Endodermal cell (in vitro differentiated cells): ENCODE measurements at places on chromosomes 2 and 18.

DNA sequence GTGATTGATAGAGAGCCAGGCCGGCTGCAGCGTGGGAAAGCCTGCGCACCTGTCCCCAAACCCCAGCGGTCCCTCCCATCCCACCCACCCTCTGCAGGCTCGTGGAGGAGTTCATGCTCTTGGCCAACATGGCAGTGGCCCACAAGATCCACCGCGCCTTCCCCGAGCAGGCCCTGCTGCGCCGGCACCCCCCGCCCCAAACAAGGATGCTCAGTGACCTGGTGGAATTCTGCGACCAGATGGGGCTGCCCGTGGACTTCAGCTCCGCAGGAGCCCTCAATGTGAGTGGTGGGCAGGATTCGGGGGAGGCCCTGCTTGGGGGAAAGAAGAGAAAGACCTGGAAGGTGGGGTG lies 48.9 kb upstream of the ALPP start:
- DNase-seq: no peak

GRCh38 chr2:18432999-18433398 lies 127.5 kb downstream of the RDH14 start:
- DNase-seq: peak; percentile 63

DNA sequence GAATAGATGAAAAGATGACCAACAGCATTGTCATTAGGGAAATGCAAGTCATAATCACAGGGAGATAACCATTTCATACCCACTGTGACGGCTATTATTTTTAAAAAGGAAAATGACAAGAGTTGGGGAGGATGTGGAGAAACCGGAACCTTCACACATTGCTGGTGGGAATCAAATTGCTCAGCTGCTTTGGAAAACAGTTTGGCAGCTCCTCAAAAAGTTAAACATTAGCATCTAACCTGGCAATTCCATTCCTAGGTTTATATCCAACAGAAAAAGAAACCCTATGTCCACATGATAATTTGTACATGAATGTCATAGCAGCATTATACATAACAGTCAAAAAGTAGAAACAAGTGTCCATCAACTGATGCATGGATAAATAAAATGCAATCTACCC lies 58.2 kb downstream of the KCNG3 start:
- no peak for DNase-seq

DNA sequence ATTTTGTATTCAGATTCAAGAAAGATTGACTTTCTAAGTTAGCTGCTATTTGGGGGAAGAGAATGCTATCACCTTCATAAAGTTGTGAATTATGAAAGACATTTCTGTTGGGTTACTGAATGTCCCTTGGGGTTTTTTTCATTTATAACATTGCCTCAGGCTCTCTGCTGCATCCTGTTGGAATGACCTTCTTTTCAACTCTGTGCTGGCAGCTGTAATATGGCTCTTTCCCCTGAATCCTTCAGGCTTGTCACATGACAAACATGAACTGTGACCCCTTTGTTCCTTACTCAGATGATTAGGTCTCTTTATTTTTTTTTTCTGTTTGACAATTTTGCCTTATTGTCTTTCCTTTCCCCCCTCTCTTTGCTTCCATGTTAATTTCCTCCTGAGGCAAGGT lies 159.8 kb downstream of the TAF4B start:
- no peak for DNase-seq

GRCh38 chr2:166802475-166802874 lies 85.8 kb upstream of the XIRP2 start:
- no peak for DNase-seq

GRCh38 chr2:118687698-118688097 lies 159.8 kb downstream of the EN1 start:
- no peak for DNase-seq

DNA sequence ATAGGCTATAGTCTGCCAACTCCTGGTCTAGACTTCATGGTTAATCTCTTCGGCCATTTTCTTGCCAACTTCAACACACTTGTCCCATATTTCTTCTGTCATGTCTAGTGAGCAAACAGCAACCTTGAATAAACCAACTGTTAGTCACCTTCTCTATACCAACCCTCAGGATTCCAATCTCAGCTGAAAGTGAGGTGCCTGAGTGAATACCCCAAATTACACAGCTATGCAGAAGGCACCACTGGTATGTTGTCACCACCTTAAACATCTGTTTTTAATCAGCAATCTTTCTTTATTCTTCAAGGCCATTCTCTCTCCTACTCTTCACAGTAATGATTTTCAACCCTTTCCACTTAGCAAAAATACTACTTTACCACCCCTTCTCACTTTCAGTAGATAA lies 39.3 kb downstream of the THOC1 start:
- no peak for DNase-seq

GRCh38 chr2:45932278-45932975 lies 281.0 kb downstream of the PRKCE start:
- no peak for DNase-seq

DNA sequence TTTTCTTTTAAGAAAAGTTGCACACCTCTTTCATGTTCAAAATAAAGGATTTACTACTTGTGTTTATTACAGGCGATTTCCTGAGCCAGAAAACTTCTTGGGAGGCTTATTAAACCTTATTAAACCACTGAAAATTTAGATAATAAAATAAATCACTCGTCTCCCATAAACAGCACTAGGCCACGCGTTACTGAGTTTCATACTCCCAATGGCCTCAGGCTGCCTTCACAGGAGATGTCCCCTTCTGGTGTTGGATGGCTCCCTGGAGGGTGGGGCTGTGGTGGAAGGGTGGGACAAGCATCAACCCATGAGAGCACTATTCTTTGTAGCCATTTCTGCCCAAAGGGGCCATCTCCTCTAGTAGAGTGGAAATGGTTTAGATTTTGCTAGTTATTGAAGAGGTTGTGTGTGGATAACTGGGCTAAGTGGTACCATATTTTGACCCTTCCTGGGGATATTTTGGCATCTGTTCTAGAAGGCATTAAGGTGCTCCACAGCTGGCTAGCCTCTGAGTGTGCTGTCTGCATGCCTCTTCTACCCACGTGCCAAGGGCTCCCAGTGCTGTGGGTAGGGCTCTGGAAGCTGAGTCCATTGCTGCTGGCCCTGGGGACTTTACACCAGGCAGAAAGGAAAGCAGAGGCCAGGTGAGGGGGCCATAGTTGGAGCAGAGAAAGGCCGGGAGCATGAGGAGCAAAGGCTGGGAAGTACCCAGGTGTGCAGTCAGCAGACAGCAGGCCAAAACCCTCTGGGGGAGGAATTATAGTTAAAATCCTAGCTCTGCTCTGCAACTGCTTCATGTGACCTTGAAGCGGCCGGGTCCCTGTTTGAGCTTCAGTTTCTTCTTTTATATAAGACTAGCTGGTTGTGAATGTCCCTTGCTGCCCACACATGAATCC lies 121.7 kb upstream of the SMAD2 start:
- no peak for DNase-seq

GRCh38 chr18:51513517-51513916 lies 316.0 kb upstream of the MEX3C start:
- no peak for DNase-seq

GRCh38 chr18:74982946-74983635 lies 225.8 kb downstream of the PTGR3 start:
- DNase-seq: no peak

DNA sequence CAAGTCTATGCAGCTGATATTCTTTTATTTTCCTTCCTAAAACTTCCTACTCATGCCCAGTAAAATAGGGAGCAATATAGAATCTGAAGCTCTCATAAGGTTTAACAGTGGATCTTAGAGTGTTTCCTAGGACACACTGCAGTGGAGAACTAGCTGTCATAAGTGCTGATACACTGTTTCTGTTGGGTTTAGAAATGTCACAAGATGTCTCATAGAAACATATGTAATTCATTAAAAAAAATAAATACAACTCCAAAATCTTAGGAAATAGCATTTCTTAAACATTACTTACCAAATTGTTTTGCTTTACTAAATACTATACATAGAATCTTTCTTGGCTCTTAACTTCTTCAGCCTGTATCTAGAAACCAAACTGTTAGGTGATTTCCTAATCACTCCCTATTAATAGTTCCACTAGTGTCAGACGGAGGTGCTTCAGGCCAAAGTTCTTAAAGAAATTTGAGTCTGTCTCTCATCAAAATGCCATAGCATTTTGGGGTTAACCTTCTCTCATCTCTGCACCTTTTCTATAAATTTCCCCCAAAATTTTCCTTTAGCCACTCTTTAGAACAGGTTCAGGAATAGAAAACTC lies 93.7 kb downstream of the CERKL start:
- no peak for DNase-seq

DNA sequence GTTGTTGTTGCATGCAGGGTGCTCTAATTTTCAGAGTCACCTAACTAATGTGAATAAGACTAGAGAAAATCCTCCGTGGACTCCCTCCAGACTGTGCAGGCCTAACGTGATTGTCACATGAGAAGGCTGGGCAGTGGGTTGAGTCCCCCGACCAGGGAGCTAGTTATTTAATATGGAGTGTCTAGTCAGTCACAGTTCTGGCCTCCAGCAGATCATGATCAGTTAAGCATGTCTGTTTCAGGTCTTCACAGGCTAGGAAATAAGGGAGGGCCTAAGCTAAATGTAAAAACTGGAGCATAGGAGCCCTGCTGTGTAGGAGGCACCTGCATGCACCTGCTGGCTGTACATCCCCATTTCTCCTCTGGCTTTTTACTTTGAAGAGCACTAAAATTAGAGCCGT lies 86.8 kb downstream of the PRPF40A start:
- DNase-seq: no peak

DNA sequence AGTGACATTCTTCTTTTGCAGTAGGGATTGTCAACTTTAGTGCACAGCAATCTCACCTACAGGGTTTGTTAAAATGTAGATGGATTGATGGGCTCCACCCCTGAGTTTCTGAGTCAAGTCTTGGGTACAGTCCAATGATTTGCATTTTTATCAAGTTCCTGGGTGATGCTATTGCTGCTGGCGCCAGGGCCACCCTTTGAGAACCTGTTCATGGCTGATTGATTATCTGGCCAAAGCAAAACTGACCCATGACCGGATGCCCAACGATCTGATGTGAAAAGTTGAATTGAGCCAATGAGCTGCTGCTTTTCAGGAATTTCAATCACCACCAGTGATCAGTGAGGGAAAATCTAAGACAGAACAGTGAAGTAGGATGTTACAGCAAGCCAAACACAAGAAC lies 675.3 kb downstream of the TMEM182 start:
- no peak for DNase-seq

DNA sequence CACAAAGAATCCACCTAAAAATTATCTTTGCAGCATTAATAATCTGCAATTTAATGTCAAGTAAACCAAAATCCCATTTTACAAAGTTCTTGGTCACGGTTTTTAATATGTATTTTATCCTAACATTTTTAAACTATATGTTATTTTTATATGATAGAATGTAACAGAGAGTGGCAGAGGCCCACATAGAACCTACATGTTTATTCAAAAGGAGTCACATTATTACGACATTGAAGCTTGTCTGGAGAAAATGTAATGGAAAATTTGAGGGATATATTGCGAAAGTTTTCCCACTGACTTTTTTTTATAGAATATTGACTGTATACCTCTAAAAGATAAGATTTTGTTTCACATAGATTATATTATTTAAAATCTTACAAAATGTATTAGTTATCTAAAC lies 89.7 kb upstream of the COL3A1 start:
- DNase-seq: no peak

GRCh38 chr18:22169889-22170420 lies 566 bp downstream of the GATA6 start:
- DNase-seq: peak; percentile 74

GRCh38 chr2:38512211-38512610 lies 90.5 kb downstream of the HNRNPLL start:
- no peak for DNase-seq

GRCh38 chr2:220664272-220665107 lies 907.6 kb downstream of the EPHA4 start:
- no peak for DNase-seq

DNA sequence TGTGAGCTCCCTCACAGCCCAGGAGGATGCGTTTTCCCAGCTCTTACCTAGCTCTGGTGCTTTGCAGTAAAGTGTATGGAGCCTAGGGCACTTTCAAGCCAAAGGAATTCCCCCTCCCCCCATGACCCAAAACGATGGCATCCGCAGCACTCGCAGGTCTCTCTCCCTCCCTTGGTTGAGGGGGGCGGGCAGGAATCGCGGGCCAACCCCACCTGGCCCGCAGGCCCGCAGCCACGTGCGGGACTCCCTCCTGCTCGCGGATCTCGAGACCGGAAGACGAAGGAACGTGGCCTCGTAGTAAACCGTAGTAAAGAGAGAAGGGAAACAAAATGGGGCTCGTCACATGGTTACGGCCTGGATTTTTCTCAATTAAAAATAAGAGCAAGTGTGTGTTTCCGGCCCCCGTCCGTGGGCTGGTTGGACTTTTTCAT lies 8.5 kb downstream of the IRS1 start:
- DNase-seq: peak; percentile 83

- peak; percentile 66 for DNase-seq
Measured at GRCh38 chr2:36351736-36352349, 3.7 kb upstream of the CRIM1 start.
